ENCODE measurements at places on chromosomes 5 and 9.
A peak's percentile ranks its signal among the peaks of the same experiment; 100 is the strongest.

DNA sequence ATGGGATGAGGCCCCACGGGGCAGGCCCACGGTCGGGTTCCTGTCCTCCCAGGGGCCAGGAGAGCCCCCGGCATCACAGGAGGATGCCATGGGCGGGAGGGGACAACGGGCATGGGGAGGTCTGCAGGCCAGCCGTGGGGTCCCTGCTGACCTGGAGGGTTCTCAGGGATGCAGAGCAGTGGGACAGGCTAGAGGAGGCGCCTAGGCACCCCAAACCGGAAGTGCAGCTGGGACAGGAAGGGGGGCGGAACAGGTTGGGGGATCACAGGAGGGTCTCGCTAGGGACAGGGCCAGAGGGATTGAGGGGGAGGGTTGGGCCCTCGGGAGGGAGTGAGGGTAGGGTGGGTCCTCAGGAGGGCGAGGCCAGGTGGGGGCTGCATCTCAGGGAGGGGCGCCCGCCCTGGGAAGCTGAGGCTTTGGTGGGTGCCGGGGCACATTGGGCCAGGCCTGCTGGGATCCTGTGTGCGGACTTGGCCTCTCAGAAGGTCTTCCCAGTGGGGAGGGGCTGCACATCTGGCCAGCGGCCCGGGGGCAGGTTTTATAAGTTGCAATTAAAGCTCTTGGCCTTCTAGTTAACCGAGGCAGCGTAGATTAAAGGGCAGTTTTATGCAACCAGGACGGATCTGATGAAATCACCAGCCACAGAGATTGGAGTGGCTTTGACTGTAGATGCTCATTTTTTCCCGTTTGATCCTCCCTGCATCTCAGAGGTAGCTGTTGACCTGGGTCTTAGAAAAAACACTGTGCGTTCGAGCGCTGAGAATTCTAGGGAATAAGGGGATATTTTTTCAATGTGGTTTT is 20.1 kb downstream of the NKD2 start:
- DNase-seq, result no peak

- no peak for DNase-seq
These were observed 2.6 kb downstream of the CFAP90 start for GRCh38 chr5:7848296-7848695.

DNA sequence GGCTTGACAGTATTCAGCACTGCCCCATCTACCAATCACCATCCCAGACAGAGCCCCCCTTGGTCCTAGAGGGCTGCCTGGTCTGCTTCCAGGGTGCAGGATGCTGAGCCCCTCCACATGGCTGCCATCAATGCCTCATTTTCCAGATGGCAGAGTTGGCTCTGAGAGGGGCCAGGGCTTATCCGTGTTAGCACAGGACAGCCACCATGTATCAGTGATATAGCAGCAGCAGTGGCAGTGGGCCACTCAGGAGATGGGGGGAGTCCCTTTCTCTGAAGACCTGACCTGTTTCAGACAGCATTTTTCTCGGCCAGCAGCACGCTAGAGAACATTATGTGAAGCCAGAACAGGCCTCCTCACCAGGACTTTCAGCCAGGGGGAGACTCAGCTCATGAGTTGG is 1.6 kb upstream of the SMIM32 start:
- no peak for DNase-seq

DNA sequence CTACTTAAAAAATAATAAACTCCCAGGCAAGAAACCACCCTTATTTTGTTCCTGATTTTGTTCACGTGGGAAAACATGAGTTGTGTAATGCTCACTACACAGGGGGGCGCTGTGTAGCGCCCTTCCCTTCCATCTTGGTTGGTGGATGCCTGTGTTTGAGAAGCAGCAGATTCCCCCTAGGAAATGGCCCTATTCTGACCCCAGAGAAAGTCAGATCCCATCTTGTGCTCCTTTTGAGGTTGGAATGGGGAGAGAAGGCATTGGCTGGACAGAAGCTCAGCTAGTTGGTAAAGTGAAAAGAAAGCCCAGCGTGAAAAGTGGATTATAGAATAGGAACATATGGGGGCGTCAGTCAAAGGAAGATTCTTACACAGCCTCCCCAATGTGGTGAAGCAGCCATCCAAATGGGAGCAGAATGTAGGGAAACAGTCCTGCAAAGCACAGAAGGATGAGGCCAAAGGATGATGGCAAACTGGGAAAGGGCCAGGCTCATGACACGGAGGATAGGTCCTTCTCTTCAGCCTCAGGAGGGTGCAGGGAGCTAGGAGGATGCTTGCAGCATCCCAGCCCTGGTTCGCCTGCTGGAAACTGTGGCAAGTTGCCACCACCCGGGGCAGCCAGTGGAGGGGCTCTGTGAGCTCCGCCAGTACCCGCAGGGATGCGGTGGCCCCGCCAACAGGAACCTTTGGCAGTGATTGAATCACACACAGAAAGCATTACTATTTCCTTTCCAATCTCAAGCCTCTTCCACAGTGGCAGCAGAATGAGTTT is 314.2 kb upstream of the DAP start:
- peak; percentile 8 for DNase-seq

- DNase-seq, result peak; percentile 39
These were observed 4.6 kb upstream of the DUSP1 start for GRCh38 chr5:172775326-172776234.

GRCh38 chr9:137182836-137183235 is 5.5 kb downstream of the ANAPC2 start:
- no peak for DNase-seq

GRCh38 chr5:109947667-109948066 is 257.9 kb downstream of the MAN2A1 start:
- DNase-seq, result no peak
